ENCODE measurements at places on chromosomes 12 and 14.

DNA sequence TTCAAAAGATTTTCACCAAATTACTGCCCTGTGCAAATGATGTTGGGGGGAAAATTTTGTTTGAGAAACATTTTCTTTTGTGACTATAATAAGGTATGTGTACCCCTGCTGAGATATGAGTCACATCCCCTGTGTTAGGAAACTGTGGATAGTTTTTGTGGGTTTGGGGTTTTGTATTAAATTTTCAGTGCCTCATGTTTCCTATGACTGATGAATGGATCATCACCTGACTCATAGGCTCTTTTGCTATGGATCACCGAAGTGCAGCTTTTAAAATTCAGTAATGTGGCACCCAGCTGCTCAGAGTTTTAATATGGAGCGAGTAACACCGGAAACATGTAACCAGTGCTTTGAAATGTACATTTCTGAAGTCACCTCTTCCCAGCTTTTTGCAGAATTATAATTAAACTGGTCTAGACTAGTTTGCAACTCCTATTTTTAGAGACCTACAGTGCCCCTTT, 167.4 kb upstream of the HMGA2 start:
- DNase-seq = no peak

GRCh38 chr12:77218278-77218677, 152.9 kb upstream of the E2F7 start:
- no peak for DNase-seq

DNA sequence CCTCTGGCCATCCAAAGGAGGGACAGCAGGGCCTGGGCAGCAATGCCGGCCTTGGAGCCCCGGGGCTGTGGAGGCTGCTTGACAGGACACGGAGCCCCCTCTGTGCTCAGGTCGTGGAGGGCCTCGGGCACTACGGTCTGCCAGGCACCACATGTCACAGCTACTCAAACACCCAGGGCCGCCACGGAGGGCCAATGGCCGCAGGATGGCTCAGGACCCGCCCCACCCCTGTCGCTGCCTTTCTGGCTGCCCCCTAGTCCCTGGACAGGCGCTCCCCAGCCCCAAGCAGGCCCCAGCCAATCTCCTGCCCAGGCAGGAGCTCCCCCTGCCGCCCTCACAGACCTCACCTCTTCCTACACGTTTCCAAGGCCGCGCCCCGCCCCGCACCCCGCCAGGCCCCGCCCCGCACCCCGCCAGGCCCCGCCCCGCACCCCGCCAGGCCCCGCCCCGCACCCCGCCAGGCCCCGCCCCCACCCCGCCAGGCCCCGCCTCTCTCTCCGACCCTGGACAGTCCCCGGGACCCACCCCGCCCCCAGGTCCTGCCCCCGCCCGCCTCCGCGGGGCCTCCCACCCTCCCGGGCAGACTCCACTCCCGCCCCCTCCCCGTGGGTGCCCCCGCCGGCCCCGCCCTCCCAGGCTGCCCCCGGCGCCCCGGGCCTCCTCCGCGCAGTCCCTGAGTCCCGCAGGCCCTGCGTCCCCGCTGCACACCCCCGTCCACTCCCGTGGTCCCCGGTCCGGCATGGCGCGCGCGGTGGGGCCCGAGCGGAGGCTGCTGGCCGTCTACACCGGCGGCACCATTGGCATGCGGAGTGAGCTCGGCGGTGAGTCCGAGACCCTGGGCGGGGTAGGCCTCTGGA, at the start of gene ASPG:
ASPG (plus strand) TSS at position 669 of the 857 bp plus-strand sequence; CDS start at position 740, 71 bp downstream.
- peak; percentile 10 for DNase-seq

GRCh38 chr14:67665868-67666267, 8.6 kb downstream of the VTI1B start:
- no peak for DNase-seq

GRCh38 chr12:67758119-67758518, 109.6 kb downstream of the DYRK2 start:
- no peak for DNase-seq

GRCh38 chr14:71799841-71800240, 132.4 kb upstream of the RGS6 start:
- DNase-seq = no peak

- peak; percentile 28 for DNase-seq
Observed at GRCh38 chr12:14567351-14568162, at the start of gene PLBD1. Gene PLBD1, minus strand, starts transcription at chr12:14567883. Its CDS starts 187 bp downstream, at chr12:14567696.

- DNase-seq = peak; percentile 30
Observed at GRCh38 chr14:72291908-72292688, 359.9 kb downstream of the RGS6 start.

GRCh38 chr12:131369094-131369845, 341.6 kb upstream of the SFSWAP start:
- peak; percentile 5 for DNase-seq

GRCh38 chr14:99671235-99672224, 12.6 kb upstream of the CYP46A1 start:
- DNase-seq = peak; percentile 55

DNA sequence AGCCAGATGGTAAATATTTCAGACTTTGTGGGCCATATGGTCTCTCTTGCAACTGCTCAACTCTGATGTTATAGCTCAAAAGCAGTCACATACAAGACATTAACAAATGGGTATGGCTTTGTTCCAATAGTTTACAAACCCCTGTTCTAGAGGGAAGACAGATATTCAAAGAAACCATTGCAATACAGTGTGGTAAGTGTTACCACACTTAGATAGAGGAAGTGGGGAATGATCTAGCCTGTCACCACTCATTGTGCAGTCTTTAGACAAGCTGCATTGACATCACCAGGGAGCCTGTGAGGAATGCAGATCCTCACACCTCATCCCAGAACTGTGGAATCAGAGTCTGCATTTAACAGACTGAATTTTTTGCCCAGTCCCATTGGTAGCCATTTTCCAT, 80.0 kb upstream of the RGS6 start:
- no peak for DNase-seq

- DNase-seq = no peak
Observed at GRCh38 chr12:108190529-108190928, 61.4 kb downstream of the WSCD2 start.

DNA sequence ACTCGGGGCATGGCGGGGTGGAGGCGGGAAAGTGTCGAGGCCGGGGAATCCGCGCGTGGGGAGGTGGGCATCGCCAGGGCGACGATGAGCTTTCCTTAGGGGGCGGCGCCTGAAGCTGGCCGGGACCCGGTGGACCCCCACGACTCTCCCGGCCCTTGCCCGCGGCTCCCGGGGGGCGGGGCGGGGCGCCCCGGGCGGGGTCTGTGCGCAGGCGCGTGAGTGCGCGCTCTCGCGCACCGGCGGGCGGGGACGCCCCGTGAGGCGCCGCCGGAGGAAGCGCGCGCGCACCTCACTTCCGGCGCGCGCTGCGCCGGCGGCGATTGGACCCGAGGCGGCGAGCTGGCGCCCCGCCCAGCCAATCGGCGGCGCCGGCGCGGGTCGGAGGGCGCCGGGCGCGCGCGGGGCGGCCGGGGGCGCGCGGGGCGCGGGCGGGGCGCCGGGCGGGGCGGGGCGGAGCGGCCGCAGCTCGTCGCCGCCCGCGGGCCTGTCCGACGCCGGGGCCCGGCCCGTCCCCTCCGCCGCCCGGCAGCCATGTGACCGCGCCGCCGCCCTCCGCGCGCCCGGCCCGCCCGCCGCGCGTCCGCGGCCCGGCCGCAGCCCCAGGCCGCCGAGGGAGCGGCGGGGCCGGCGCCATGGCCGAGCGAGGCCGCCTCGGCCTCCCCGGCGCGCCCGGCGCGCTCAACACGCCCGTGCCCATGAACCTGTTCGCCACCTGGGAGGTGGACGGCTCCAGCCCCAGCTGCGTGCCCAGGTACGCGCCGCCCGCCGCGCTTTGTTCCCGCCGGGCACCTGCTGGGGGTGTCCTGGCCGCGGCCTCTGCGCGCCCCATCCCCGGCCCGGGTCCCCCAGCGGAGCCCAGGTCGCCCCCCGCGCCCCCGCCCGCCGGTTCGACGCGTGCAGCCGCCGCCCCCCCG, at the start of gene PACS2:
PACS2 (plus strand) TSS at position 462 of the 914 bp plus-strand sequence; CDS start at position 633, 171 bp downstream.
- peak; percentile 72 for DNase-seq

- DNase-seq = no peak
Observed at GRCh38 chr12:11408096-11408495, 12.7 kb upstream of the PRB2 start.

DNA sequence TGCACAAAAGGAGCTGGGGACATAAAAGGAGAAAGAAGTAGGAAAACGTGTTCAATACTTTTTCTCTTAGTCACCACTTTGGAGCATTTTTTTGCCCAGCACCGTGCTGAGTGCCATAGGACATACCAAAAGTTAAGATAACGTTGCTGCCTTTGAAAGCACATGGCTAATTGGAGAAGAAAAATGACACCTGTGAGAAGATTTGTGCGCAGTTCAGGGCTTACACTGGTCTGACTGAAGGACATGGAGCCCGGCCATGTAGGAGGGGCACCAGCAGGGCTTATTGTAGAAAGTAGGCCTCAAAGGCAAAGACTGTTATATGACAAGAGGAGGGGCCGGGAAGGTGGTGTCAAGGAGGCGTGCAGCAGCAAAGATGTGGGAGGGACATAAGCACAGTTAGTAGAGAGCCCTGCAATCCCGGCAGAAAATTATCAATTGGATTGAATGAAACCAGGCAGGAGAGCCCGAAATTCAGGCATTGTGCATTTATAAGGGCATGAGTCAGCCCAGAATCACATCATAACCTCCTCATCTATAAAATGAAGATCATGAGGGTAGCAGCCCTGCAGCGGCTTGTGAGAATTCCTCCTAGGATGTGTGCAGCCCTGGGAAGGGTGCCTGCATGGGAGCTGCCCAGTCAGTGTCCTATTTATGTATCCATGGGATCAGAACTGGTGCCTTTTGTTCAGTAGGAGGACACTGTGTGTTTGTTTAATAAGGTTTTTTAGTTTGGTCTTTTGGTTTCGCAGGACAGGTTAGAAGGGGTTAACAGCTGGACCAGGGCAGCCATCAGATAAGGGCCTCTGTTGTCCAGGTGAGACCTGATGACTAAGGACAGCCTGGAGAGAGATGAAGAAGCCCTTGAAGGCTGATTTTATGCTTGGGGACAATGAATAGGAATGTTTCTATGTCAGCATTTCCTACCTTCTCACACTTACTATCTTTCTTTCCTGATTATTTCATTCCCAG, 122.4 kb downstream of the GPR135 start:
- no peak for DNase-seq

GRCh38 chr12:132496358-132496669, 6.4 kb downstream of the FBRSL1 start:
- no peak for DNase-seq

- no peak for DNase-seq
Observed at GRCh38 chr14:104779776-104780512, 15.6 kb downstream of the AKT1 start.

DNA sequence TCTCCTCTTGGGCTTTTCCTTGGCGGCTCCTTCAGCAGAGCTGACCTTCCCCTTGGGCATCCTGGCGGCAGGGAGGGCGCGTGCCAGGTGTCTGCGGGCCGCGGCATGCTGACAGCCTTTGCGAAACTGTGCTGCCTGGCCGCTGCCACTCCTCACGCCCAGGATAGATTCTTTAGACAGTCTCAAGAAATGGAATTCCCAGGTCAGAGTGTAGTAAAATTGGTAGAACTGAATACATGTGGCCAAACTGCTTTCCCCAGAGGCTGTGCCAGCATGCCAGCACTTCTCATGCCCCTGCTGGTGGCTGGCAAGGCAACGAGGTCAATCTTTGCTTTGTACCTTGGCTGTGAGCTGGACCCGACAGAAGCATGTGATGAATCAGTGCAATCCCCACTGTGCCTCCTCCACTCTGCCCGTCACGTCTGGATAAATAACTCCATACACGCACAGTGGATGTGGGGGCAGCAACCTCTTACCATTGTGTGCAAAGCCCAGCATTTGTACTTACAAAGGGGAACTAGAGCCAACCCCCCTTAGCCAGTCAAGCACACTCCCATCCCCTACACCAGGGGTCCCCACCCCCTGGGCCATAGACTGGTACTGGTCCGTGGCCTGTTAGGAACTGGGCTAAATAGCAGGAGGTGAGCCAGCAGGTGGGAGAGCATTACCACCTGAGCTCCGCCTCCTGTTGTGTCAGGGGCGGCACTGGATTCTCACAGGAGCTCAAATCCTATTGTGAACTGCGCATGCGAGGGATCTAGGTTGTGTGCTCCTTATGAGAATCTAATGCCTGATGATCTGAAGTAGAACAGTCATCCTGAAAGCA, 90.9 kb downstream of the ACTN1 start:
- no peak for DNase-seq

- peak; percentile 33 for DNase-seq
Observed at GRCh38 chr14:73833530-73834260, 17.9 kb upstream of the PTGR2 start.

DNA sequence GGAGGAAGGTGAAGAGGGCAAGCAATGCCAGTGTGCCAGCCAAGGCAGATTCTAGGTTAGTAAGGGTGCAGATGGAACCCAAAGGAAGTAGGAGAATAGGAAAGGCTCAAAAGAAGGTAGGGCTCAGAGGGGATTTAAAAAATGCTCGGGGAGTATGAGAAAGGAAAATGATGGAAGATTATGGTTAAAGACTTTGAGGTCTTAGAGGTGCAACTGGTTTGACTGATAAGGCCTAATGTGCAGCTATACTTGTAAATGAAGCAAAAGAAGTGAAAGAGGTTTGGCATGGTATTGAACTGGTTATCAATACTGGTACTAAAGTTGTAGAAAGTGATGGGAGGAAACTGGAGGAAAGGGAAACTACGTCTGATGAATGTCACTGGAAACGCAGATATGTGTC, 94.7 kb downstream of the RPS6KA5 start:
- no peak for DNase-seq

DNA sequence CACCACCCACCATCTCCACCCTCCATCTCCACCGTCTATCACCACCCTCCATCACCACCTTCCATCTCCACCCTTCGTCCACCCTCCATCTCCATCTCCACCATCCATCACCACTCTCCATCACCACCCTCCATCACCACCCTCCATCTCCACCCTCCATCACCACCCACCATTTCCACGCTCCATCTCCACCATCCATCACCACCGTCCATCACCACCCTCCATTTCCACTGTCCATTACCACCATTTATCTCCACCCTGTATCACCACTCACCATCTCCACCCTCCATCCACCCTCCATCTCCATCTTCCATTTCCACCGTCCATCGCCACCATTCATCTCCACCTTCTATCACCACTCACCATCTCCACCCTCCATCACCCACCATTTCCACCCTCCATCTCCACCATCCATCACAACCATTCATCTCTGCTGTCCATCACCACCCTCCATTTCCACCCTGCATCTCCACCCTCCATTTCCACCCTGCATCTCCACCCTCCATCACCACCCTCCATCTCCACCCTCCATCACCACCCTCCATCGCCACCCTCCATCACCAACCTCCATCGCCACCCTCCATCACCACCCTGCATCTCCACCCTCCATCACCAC, 6.1 kb upstream of the CEP170B start:
- no peak for DNase-seq

GRCh38 chr14:41785696-41786095, 179.0 kb downstream of the LRFN5 start:
- DNase-seq = no peak

GRCh38 chr14:62665286-62665685, 380.0 kb downstream of the KCNH5 start:
- no peak for DNase-seq

GRCh38 chr14:21070083-21070609, at the start of gene ARHGEF40:
Gene ARHGEF40, plus strand, starts transcription at chr14:21070304. Its CDS starts 93 bp downstream, at chr14:21070397.
- DNase-seq = peak; percentile 85

GRCh38 chr12:24083838-24084237, 134.4 kb upstream of the SOX5 start:
- DNase-seq = no peak

GRCh38 chr14:54200726-54201125, 196.1 kb upstream of the CDKN3 start:
- no peak for DNase-seq
